ENCODE measurements at places on chromosomes 12 and 14. TPM values are rescaled to one million over a fixed set of nuclear protein-coding genes. Genes with fewer than 3 reads are reported as not detected.

Gene LHX5
- total RNA-seq = 0.12 TPM

Gene KRT71
- total RNA-seq = 0.12 TPM

Gene HHIPL1
- 3.9 TPM for total RNA-seq

Gene CIT
- 14.6 TPM for total RNA-seq

Gene ATG2B
- 42.7 TPM for total RNA-seq

Gene GALNT9
- total RNA-seq = 1.3 TPM

Gene VWF
- 83.7 TPM for total RNA-seq

Gene PRPF40B
- total RNA-seq = 49.2 TPM

All from testis (tissue), 5 donors.